ENCODE measurements at places on chromosomes 13 and 19.

- DNase-seq, result no peak
Measured at GRCh38 chr13:74820809-74821208, 661.2 kb downstream of the TBC1D4 start.

DNA sequence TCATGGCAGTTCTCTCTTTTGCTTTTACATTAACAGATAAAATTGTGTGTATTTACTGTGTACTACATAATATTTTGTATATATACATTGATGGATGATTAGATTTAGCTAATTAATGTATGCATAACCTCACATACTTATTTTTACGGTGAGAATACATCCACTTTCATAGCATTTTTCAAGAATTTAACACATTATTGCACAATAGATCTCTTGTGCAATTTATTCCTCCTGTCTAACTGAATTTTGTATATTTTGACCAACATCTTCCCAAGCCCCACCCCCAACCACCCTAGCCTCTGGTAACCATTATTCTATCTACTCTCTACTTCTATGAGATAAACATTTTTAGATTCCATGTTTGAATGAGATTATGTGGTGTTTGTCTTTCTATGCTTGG is 194.7 kb downstream of the RBM26 start:
- DNase-seq, result no peak

- DNase-seq, result no peak
Measured at GRCh38 chr19:13064092-13064489, 38.6 kb downstream of the LYL1 start.

DNA sequence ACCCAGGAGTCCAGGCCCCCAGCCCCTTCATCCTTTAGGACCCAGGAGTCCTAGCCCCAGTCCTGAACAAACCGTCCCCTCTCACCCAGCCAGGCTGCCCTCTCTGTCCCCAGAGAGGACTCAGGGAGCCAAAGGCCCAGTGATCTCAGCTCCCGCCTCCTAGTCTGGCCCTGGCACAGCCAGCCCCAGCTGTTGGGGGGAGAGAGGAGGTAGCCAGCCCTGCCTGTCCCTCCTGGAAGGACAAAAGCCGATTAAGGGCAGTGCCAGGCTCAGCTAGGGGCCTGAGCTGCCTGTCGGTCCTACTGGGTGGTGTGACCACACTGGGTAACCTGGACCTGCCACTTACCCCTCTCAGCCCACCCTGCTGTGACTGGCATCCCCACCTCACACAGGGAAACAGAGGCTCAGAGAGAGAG is 14.5 kb downstream of the LIPE start:
- no peak for DNase-seq

GRCh38 chr19:46573679-46574498 is 27.2 kb upstream of the CALM3 start:
- DNase-seq, result no peak

All from adipocyte (in vitro differentiated cells).